Esophagus squamous epithelium (tissue), 5 donors: ENCODE measurements at places on chromosomes 7 and 10.
A peak's percentile ranks its signal among the peaks of the same experiment; 100 is the strongest.

DNA sequence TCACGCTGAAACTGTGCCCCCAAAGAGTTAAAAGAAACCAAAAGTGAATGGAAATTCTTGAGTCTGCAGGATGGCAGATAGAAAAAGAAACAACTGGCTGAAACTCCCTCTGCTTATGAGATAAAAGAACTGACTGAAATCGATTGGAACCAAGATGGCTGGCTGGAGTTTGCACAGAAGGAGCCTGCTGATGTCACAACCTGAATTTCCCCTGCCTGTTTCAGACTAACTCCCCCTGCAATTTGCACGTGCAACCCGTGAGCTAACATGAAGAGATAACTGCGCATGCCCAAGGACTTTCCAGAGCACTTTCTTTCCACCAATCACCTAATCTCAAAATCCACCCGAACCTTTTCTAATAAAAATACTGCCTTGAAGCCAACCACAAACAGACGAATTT, 435.5 kb downstream of the CALN1 start:
- DNase-seq: no peak

DNA sequence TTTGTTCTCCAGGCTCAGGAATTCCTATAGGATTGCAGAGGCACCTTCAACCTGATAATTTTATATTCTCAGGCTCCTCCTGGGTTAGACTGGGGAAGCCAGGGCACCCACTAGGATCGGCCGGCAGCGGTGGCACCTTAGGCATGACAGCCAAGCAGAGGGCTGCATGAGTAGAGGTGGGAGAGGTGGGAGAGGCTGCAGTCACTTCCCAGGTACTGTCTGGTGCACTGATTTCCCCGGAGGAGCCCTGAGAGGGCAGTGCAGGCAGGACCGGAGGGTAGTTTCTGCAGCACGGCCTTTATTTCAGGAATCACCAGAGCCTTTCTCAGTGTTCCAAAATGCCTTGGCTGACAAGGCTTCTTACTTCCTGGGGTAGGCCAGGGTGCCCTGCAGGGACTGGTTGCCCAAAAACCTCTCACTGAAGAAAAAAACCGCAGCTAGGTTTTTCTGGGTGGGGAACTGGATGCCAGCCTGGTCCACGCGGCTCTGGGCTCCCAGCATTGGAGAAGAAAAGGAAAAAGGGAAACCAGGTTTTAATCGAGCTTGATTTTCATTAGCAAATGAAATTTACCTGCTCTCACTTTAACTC, 3.6 kb upstream of the HOXA13 start:
- no peak for DNase-seq

GRCh38 chr10:52220947-52221346, 93.1 kb upstream of the DKK1 start:
- DNase-seq: no peak

GRCh38 chr7:36161996-36162395, 8.9 kb downstream of the EEPD1 start:
- DNase-seq: no peak

DNA sequence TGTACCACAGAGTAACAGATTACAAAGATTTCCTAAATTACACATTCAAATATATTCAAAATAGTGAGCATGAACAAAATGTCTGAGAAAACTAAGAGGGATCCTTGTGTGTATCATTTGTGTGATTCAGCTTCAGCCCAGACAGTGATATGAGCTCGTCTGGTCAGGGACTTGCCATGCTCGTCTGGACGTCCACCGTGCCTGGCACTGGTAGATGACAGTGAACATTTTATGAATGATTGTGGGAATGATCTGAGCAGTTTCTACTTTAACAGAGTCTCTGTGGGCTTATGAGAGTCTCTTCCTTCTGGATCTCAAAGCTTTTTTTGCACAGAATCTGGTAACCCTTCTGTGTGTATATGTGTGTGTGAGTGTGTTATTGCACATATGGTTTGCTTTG, 34.2 kb upstream of the ANKRD2 start:
- no peak for DNase-seq

DNA sequence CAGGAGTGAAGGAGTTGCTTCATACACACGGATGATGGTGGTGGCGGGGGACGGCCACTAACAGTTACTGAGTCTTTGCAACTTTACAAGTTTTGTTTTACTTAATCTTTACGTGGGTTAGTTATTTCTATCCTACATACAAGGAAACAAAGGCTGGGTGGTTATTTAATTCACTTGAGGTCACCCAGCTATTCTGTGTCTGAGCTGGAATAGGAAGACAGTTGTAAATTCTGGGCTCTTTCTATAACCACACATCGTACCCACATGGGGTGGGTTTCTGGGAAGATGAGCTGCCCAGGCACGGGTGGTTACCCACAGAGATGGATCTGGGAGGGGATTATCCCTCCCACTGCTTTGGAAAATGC, 137.9 kb downstream of the ANLN start:
- DNase-seq: no peak

DNA sequence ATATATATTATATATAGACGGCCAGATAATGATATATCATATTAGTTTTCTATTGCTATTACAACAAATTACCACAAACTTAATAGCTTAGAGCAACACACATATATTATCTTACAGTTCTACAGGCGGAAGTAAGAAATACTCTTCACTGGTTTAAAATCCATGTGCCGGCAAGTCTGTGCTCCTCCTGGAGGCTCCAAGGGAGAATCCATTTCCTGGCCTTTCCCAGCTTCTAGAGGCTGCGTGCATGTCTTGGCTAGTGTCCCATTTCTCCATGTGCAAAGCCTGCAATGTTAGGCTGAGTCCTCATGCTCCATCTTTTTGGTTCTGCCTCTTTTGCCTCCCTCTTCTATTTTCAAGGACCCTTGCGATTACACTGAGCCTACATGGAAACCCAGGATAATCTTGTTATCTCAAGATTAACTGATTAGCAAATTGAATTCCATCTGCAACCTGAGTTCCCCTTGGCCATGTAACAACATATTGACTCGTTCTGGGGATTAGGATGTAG, 23.9 kb upstream of the PNLIPRP3 start:
- DNase-seq: no peak

- no peak for DNase-seq
Observed at GRCh38 chr10:74988832-74989561, 122.5 kb upstream of the SAMD8 start.

DNA sequence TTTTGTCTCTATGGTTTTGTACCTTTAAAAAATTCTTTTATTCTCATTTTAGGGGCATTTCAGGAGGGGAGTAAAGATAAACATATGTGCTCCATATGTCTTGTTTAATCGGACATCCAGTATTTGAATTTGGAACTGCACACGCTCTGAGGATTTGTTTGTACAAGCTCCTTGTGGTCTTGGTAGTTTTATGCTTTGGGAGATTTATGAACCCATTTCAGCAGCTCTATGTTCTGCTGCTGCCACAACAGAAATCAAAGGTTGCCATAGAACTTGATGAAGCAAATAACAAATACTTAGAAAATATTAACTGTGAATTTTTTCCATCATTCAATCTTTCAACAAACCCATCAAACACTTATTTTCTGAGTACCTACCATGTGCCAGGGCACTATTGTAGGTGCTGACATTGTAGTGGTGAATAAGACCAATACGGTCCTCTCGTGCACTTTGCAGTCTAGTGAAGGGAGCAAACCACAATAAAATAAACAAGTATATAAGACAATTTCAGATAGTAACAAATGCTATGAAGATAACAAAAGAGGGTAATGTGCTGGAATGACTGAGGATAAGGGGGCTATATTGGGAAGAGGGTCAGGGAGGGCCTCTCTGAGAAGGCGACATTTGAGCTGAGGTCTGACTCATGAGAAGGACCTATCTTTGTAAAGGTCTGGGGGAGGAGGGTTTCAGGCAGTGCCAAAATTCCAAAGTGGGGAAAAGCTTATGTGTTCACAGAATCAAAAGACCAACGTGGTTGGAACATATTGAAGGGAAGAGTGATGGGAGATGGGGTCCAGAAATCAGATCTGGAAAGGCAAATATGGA, 30.4 kb downstream of the MYPN start:
- no peak for DNase-seq

- DNase-seq: no peak
Observed at GRCh38 chr7:30828591-30828990, 57.4 kb downstream of the MINDY4 start.

DNA sequence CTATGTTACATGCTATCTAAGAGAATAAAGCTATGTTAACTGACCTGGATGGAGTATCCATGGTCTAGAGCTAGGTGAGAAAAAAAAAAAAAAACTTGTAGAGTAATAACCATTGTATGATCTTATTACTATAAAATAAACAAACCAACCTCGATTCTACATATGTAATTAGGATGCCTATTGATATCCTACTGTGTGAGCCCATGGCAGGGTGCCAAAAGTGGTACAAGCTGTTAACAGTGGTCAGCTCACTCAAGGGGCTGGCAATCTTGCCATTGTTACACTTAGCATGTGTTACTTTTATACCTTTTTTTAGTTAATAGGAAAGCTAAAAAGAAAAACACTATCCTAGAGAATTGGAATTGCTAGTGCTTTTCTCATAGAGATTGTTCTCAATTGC, 13.5 kb upstream of the IL6 start:
- DNase-seq: no peak

- DNase-seq: no peak
Observed at GRCh38 chr10:34281661-34282582, 533.2 kb downstream of the PARD3 start.

GRCh38 chr7:72343991-72344390, 68.1 kb downstream of the CALN1 start:
- no peak for DNase-seq

- DNase-seq: no peak
Observed at GRCh38 chr10:15202639-15203038, 34.1 kb upstream of the NMT2 start.

DNA sequence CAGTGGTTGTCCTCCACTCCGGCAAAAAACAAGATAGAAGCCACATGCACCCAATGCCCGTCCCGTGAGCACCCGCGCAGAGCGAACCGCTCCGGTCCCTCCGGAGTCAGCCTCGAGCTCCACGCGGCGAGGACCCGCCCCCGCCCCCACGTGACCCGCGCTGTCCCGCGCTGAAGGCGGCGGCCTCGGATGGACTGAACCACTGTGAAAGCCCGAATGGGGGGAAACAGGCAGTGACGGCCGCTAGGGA, 766 bp upstream of the EIF3B start:
- peak; percentile 44 for DNase-seq

DNA sequence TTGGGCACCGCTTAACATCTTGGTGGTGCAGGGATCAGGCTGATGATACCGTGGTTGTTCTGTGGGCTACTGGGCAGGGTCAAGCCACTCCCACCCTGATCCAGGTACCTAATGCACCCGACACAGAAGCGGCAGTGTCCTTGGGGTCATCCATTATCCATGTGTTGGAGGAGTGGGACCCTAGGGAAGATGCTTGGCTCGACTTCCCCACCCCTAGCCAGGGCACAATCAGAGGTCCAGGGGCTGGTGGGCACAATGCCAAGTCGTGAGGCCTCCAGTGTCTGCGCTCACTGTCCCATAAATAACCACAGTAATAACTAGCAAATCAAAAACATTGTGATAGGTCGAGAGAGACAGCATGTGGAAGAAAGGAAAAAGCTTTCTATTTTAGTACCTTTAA, 37.7 kb downstream of the HTRA1 start:
- no peak for DNase-seq
